ENCODE measurements at places on chromosomes 2 and 18.

GRCh38 chr2:157439824-157440186 lies 4.1 kb downstream of the CYTIP start:
- no peak for DNase-seq

- no peak for DNase-seq
Measured at GRCh38 chr2:137775529-137775928, 188.7 kb upstream of the HNMT start.

DNA sequence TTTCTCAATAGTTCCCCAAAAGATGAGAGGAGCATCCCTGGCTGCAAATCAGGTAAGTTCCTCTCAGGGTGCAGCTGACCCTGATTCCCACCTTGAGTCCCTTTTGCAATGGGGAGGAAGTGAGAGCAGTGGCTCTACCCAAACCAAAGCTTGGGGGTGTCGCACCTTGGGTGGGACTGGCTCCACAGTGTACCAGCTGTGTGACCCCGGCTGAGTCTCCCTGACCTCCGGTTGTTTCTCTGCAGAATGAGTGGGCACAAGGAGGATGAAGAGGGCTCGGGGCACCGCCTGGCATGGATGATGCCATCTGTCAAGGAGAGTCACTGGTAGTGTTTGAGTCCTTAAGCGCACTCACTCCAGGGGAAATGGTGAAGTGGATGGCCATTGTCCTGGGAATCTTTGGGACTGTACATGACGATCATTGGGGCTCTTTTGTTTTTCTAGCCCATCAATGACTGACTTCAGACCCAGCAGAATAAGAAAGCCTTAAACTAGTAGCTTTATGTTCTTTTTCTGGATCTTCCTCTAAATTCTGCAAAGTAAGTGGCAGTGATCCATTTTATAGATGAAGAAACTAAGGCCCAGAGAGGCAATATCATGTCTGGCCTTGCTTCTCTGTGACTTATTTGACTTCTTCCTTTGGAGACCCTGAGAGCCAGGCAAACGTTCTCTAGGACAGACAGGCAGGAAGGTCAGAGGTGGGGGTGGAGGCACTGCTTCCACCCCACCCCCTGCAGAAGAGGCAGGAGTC lies 106.3 kb upstream of the ST3GAL5 start:
- DNase-seq: no peak

DNA sequence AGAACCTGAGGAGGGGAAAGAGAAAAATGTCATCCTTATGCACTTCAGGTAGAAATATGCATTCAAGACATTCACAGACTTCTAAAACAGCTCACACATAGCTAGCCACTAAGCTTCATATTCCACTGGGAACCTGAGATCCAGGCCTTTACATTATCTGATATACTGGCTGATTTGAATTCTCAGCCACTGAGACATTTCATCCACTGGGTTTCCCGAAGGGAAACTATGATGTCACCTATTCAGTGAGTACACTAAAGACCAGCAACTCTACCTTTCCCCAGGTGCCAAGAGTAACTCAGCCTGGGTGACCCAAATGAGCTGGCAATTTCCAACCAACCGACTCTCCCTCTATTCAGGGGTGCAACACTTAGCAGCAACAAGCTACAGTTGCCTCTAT lies 21.7 kb upstream of the SP100 start:
- no peak for DNase-seq

GRCh38 chr18:36660311-36660710 lies 168.5 kb downstream of the TPGS2 start:
- no peak for DNase-seq

- no peak for DNase-seq
Measured at GRCh38 chr2:219197388-219197787, 9.2 kb upstream of the ZFAND2B start.

DNA sequence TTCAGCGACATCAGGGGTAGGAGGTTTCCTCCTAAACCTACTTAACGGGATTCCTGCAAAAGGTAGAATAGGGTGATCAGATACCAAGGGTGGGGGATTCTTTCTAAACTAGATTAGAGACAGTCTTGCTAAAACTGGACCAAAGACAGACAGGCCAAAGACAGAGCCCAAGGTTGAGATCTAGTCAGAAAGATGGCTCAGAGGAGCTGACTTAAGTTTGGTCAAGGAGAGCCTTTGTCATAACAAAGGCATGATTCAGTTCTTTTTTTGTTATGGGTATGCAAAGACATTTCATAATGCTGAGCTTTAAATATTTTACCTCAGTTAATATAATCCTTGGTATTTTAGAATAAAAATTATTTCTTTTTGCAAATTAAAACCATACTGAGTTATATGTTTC lies 17.8 kb upstream of the GPR75 start:
- no peak for DNase-seq

- no peak for DNase-seq
Measured at GRCh38 chr2:225030203-225030602, 12.1 kb downstream of the DOCK10 start.

DNA sequence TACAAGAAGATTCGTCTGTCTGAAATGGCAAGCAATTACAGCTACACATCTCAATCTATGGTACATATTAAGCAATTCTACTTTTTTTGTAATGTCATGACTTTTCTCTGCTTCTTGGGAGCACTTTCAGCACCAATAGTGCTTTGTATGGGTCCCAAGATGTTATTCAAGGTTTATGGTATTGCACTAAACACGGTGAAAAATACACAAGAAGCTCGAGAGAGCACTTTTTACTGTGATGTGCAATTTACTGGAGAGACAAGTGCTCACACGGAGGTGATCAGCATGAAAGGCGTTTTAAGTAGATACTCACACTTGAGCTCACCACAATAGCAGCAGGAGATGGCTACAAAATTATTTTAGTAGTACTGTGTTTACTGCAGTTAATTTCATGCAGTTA lies 783.6 kb downstream of the CBLN2 start:
- DNase-seq: no peak

- no peak for DNase-seq
Measured at GRCh38 chr2:105437708-105438103, 38.9 kb upstream of the FHL2 start.

DNA sequence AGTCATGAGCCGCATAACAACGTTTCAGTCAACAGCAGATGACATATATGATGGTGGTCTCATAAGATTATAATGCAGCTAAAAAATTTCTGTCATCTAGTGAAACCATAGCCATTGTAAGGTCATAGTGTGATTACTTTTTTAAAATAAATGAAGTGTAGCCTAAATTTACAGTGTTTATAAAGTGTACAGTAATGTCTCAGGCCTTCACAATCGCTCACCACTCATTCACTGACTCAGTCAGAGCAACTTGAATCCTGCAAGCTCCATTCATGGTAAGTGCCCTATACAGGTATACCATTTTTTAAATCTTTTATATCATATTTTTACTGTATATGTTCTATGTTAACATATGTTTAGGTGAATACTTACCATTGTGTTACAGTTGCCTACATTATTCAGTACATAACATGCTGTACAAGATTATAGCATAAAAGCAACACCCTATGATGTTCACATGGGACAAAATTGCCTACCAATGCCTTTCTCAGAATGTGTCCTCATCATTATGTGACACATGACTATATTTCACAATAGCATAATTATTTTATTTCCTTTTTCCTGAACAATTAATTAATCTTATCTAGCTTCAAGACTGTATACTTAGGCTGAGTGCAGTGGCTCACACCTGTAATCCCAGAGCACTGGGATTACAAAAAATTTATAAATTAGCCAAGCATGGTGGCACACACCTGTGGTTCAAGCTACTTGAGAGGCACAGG lies 1115.9 kb upstream of the ZEB2 start:
- no peak for DNase-seq

GRCh38 chr18:56515522-56515921 lies 122.9 kb downstream of the TXNL1 start:
- DNase-seq: no peak

DNA sequence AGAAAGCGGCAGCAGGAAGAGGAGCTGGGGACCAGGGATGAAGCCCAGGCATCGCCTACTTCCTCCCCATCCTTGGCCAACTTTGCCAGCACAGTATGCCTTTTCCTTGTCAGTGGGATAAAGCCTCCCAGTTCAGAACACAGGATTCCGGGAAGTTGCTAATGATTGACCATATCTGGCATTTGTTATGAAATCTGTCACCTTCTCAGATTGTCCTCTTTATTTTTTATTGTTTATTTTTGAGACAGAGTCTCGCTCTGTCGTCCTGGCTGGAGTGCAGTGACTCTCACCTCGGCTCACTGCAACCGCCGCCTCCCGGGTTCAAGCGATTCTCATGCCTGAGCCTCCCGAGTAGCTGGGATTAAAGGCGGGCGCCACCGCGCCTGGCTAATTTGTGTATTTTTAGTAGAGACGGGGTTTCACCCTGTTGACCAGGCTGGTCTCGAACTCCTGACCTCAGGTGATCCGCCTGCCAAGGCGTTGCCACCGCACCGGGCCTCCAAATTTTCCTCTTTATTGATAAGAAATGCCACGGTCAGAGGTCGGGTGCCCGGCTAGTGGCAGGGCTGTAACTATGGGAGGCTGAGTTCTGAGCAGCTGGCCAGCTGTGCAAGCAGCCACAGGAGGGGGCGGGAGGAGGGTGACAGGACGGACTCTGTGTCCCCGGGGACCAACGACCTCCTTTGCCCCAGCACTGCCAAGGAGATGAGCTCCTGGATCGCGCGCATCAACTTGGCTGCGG lies 24.4 kb downstream of the PSD4 start:
- no peak for DNase-seq

DNA sequence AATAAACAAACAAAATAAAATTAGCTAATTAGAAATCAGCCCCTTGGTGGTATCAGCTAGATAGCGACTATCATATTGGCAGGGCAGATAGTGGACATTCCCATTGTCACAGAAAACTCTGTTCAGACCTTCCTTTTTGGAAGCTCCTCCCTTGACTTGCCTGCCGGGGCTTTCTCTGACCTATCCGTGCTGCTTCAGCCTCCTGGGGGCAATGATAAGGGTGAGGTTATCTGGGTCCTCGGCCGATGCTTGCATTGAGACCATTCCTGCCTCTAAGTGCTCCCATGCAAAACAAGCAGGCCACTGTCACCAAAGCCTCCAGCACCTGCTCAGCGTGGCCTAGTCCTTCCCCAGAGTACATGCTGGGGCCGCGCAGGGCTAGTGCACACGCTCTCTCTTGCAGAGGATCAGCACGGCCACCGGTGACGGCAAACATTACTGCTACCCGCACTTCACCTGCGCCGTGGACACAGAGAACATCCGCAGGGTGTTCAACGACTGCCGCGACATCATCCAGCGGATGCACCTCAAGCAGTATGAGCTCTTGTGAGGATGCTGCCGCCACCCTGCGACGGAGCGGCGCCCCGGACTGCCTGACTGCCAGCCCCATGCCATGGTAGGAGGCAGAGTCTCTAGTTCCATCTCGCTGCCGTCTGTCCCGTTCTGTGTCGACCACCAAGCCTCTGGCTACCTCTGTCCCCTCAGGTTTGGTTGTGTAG lies 27.4 kb downstream of the MPPE1 start:
- DNase-seq: peak; percentile 62

- no peak for DNase-seq
Measured at GRCh38 chr18:50320719-50321118, 33.2 kb upstream of the CXXC1 start.

GRCh38 chr2:69829256-69830044 lies at the start of gene GMCL1:
Gene GMCL1, plus strand, starts transcription at chr2:69829660. Its CDS starts 233 bp downstream, at chr2:69829893.
- DNase-seq: peak; percentile 96

DNA sequence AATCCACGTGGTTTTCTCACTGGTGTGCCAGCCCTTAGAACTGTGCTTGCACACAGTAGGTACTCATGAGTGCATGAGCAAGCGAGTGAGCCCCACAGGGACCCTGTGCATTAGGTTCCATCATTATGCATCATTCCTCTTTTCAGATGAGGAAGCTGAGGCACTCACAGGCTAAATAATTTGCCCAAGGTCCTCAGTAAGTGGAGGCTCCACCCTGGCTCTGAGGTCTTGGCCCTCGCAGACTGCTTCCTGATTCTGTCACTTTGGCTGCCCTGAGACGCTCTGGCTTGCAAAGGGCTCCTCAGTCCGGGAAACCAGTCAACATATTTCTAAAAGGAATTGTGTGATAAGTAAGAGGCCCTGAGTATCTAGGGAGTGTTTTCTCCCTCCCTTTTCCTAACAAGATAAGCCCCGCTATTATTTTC lies 71.7 kb downstream of the IL1R2 start:
- DNase-seq: peak; percentile 91

GRCh38 chr2:209974576-209974975 lies 27.9 kb upstream of the RPE start:
- DNase-seq: no peak

DNA sequence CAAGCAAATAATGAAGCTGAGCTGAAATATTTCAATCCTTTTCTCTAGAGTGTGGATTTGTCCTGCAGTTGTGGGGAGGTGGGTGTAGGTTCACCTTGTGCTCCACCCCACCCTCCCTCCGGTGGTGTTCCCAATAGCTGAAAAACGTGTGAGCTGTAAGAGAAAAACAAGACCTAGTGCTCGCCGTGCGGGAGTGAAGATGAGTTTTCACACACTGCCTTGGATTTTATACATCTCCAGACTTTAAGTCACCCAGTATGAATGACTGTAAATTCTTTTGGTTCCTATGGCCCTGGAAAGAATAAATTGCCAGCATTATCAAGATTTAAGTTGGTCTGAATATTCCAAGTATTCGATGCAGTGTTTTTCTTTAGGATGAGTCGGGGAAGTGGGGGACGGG lies 1.9 kb upstream of the SOX11 start:
- DNase-seq: no peak

DNA sequence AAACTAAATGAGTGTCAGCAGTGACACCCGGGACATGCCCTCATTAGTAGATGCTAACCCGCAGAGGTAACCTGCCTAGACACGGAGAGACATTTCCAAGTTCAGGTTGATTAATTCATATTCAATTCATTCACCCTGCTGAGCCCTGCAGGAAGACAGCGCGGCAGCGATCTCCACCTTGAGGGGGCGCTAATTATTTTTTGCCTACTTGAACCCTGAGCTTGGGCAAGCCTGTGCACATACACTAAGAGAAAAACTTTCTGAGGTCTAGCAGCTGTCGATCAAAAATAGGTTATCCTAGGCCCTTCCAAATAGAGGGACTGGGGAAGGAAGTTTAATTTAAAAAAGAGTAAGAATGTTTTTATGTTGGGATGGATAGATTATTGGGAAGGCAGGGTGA lies 1.3 kb upstream of the LYPD6 start:
- DNase-seq: no peak

DNA sequence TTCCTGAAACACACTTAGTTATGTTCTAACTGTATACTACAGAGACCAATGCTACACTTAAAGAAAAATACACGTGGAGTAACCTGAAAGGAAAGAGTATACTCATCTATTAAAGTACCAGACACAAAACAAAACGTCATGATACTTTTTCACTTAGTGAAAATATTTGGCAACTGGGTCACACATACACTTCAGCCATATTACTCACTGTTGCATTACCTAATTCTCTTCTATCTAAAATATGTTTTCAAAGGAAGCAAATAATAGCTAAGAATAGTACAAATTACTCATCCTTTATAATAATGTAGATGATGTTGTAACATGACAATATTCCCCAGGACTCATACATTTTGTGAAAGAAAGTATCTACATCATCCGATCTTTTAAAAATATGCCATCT lies 76.5 kb upstream of the EPB41L3 start:
- no peak for DNase-seq
